Prostate gland (tissue), 2 donors: ENCODE measurements at places on chromosomes 6 and 20. TPM values are rescaled to one million over a fixed set of nuclear protein-coding genes. Genes with fewer than 3 reads are reported as not detected.

DNA sequence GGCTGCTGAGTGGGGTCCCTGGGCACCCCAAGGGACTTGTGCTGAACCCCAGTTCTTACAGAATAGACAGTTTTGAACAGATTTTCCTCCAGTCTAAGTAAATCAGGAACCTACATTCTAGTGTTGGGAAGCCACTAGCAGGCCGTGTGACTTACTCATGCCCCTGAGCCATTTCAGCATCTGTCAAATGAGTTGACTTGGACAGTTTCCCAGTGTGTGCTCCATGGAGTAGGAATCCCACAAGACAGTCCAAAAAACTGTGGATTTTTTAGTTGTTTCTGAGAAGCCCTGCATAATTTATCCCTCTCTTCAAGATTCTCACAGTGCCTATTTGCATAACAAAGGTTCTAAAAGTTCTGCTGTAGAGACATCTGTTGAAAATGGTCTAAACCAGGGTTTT is 2.1 kb downstream of the GABRR2 start:
- DNase-seq = no peak

Gene MOCS1
- total RNA-seq = 7.2 TPM

GRCh38 chr20:43938932-43939761 is 24.5 kb downstream of the TOX2 start:
- peak; percentile 42 for DNase-seq

DNA sequence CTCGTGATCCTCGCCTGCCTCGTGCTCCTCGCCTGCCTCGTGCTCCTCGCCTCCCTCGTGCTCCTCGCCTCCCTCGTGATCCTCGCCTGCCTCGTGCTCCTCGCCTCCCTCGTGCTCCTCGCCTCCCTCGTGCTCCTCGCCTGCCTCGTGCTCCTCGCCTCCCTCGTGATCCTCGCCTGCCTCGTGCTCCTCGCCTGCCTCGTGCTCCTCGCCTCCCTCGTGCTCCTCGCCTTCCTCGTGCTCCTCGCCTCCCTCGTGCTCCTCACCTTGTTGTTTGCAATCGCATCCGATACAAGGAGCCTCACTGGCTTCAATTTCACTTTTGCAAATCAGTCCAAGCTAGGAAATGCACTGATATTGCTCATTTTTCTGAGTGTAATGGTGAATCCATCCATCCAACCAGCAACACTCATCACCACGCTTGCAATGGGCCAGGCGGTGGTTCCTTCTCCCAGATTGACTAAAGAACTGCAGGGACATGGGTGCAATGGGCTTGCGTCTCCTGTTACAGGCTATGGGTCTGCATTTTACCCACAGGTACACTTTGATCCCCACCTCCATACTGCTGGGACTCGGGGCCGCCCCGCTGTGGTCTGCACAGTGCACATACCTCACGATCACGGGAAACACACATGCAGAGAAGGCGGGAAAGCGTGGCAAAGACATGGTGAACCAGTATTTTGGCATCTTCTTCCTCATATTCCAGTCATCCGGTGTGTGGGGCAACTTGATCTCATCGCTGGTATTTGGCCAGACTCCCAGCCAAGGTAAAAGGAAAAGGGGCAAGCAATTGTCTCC is 4.6 kb downstream of the UNC93A start:
- DNase-seq = no peak

- peak; percentile 93 for DNase-seq
Observed at GRCh38 chr6:154675602-154676088, 57.6 kb upstream of the SCAF8 start.

- no peak for DNase-seq
Observed at GRCh38 chr20:58688840-58689239, 3.8 kb upstream of the NPEPL1 start.

DNA sequence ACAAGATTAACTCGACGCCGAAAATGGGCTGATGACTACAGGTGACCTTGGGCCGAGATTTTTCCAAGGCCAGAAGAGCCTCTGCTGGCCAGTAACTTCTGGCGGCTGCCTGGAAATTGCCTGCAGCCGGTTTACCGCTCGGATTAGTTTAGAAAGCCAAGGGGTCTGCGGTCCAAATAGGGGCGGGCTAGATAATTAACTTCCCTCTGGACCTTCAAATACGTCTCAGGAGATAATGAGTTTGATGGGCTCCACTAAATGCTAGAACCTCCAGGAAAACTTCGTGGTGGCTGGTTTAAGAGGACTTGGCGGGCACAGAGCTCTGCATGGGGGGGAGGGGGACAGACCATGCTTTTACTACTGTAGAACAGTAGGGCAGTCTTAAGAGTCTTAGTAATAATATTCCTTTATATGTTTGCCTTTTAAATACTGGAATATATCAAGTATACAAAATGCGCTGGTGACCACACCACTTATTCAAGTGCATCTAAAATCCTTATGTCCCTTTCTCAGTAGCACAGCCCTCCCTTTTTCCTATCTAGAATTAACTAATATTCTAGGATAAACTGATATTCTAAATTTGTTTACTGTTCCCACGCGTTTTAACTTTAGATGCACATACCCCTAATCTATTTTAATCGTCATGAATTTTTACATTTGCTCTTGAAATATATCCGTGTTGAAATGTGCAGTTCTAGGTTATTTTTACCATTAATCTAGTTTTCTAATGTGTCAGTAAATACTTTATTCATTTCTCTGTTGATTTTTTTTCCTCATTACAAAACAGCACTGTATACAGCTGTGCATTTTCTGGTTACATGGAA is 107.5 kb upstream of the PRSS16 start:
- DNase-seq = no peak

Gene PDE10A
- total RNA-seq = 9.6 TPM

GRCh38 chr6:90294614-90294988 is 2.0 kb downstream of the BACH2 start:
- no peak for DNase-seq

- no peak for DNase-seq
Observed at GRCh38 chr6:34145161-34146020, 496 bp downstream of the GRM4 start.

GRCh38 chr6:6969761-6970223 is 138.0 kb upstream of the RREB1 start:
- peak; percentile 5 for DNase-seq

Gene FAM83C
- total RNA-seq = 0.36 TPM

Gene C6orf58
- not detected for total RNA-seq

DNA sequence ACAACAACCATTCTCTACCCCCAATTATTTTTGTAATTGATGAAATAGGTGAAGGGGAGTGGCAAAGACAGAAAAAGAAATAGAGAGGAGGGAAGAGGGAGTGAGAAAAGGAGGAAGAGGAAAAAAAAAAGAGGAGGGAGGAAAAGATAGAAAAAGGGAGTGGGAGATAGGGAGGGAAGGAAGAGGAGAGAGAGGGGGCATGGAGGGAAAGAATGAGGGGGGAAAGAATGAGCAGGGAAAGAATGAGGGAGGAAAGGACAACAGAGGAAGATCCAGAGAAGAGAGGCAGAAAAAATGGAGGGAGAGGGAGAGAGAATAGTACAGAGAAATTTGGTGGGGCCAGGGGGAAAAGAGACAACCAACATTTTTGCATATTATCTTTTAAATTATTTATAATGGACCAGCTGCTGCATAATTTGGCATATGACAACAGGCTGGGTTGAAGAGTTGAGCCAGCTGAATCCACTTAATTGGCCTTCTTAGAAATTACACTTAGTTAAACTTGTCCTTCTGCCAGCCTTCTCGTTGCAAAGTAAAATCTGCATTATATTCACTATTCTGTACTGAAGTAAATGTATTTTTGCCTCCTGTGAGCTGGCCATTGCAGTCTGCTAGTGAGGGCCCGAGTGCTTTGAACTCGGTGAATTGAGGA is 101.0 kb downstream of the ARHGAP18 start:
- DNase-seq = no peak

Gene ZNF311
- 1.9 TPM for total RNA-seq

DNA sequence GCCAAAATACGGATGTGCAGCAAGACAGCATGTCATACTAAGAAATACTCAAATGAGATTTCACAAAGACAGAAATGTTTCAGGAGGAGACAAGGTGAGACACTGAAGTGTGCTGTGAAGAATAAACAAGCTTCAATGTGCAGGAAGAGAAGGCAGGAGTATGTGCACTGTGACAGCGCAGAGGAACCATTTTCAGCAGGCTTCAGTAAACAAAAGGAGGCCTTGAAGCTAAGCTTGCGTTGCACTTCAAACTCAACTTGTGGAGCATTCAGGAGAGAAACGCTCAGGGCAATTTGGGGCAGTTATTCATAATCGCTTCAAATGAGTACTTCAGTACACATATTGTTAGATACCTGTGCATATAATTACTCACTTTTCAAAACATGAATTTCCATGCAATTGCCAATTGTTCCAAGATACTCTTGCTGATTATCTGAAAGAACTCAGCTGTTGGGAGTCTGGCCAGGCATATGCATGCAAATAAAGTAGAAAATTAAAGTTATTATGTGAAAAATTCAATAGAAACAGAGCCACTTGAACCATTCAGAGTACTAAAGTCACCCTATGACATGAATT is 234.2 kb upstream of the OPRM1 start:
- DNase-seq = no peak

DNA sequence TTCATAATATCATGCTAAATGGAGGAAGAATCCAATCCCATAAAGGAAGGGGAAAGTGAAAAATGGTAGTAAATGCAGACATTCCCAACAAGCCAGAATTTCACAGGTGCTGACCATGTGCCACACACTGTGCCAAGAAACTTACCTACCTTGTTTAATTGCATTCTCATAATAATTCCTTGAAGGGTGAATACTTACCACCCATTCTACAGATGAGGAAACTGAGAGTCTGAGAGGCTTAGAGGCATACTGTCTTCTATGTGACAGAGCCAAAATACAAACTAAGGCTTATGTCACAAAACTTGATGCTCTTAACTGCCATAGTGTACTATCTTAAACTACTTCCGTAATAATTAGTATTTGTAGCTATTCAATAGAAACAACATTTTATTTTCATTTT is 454.7 kb downstream of the UTRN start:
- DNase-seq = no peak

DNA sequence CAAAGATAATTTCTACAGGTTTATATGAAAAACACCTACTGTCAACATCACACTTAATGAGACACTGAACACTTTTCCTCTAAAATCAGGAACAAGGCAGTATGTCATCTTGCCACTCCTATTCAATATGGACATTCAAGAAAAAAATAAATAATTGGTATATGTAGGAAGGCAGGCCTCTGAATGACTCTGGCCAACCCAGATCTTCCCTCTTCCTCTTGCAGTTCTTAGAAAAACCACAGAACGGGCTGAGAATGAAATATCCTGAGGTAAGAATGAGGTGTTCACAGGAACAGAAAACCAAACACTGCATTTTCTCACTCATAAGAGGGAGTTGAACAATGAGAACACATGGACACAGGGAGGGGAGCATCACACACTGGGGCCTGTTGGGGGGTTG is 1207.2 kb upstream of the CITED2 start:
- no peak for DNase-seq

DNA sequence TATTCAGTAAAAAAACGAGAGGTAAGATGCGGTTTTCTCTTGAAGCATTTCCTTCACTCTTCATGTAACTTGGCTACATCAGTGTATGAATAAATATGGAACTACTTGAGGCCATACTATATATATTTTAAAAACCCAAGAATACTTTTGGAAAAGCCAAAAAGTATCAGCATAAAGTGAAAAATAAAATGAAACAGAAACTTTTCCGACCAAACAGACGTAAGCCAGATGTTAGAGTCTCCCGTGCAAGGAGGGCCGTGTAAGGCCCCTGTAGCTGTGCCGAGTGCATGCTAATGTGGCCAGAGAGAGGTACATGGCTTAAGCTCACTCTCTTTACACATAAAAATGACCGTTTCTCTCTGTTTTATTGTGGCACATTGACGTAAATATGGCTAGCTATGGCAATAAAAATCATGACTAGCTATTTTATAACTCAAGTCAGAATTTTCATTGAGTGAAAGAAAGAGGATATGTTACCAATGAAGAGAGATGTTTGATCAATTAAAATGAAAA is 140.1 kb upstream of the GMDS start:
- no peak for DNase-seq

DNA sequence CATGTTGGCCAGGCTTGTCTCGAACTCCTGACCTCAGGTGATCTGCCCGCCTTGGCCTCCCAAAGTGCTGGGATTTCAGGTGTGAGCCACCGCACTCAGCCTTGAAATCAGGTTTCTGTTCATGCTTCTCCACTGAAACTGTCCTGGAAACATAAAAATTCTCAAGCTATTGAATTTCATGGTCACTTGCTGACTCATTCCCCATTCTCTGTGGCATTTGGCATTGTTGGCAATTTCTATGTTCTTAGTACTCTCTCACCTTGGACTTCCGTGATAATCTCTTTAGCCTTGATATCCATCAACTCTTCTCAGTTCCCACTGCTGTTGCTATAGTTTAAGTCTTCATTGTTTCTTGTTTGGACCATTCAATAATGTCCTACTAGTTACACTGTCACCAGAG is 6.2 kb downstream of the SEL1L2 start:
- DNase-seq = no peak

DNA sequence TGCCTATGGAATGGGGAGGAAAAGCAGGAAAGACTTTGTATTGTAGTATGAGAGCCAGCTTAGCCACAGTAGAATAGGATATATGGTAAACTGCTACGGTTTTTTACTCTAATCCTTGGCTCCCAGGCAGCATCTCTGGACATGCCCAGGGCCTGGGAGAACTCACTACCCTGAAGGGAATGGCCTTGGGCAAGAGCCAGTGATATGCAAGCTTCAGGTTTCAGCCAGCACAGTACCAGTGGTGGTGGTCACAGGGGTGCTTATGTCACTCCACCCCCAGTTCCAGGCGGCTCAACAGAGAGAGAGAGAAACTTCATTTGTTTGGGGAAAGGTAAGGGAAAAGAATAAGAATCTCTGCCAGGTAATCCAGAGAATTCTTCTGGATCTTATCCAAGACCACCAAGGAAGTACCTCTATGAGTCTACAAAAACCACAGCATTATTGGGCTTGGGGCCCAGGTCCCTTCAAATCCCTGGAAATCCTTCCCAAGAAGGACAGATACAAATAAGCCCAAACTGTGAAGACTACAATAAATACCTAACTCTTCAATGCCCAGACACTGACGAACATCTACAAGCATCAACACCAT is 121.2 kb downstream of the THBS2 start:
- DNase-seq = no peak

Gene TMEM151B
- 1.1 TPM for total RNA-seq

DNA sequence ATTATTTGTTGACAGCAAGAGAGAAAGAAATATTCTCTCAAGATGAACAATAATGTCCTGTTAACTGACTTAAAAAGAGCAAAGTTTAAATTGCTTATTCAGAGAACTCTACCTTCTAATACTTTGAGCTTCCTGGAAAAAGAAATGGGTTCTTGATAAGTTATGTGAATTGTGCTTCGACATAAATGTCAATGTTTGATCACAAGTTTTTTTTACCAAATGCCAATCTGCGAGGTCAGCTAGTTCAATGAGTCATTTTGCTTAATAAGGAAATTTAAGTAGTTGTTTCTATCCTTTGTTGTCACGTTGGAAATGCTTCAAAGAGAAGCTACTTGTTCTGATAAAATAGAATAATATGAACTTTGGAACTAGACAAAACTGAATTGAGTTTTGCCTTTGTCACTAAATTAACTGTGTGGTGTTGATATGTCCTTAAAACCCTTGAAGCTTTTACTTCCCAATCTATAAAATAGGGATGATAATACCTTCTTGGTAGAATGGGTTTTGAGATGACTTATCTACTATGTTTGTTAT is 642.1 kb upstream of the FLRT3 start:
- no peak for DNase-seq

Gene OPRL1
- 1.5 TPM for total RNA-seq
